ENCODE measurements at places on chromosomes 4 and X. TPM values are rescaled to one million over a fixed set of nuclear protein-coding genes. Genes with fewer than 3 reads are reported as not detected.

TRPC5OS gene
- not detected for total RNA-seq

UNC5C gene
- total RNA-seq = 1.3 TPM

DNA sequence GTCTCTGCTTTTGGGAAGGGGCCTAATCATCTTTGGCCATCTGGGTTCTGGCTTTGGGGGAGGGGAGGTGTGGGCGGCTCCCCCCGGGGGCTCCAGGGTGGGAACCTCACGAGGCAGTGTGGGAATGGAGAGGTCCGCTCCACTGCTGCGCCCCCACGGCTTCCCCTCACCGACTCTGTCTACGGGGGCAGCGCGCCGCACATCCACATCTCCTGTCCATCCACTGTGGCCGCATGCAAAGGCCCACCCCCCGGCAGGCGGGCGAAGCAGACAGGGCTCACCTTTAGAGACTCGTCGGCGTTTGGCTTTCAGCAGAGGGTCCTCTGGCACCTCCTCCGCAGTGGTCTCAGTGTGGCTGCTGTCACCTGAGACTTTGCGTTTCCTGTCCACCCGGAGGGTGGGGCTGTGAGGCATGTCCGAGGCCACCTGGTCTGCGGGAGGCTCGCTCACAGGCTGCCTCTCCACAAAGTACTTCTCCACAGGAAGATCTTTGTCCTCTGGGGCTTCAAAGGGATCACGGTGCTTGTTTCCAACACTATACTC is 33.6 kb downstream of the BCOR start:
- DNase-seq = no peak

GRCh38 chrX:57951666-57952319 is 41.5 kb upstream of the ZXDA start:
- no peak for DNase-seq

- DNase-seq = no peak
These were observed 188.2 kb downstream of the SH2D1A start for GRCh38 chrX:124534536-124534935.

DNA sequence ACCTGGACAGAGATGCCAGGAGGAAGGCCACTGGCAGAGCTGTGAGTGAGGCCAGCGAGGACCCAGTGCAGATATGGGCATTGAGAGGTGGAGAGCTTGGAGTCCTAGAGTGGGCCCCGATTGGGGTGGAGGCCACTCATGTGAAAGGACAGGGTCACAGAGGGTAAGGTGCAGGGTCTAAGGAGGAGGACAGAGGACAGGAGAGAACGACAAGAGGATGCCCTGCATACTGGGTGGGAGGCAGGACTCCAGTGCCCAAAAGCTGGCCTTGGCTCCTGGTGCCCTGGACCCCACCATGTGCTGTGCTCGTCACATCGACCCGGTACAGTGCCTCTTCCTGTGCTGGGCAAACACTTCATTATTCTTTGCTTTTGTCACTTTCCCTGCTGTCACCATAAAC is 66.7 kb downstream of the NAT8L start:
- DNase-seq = no peak

DNA sequence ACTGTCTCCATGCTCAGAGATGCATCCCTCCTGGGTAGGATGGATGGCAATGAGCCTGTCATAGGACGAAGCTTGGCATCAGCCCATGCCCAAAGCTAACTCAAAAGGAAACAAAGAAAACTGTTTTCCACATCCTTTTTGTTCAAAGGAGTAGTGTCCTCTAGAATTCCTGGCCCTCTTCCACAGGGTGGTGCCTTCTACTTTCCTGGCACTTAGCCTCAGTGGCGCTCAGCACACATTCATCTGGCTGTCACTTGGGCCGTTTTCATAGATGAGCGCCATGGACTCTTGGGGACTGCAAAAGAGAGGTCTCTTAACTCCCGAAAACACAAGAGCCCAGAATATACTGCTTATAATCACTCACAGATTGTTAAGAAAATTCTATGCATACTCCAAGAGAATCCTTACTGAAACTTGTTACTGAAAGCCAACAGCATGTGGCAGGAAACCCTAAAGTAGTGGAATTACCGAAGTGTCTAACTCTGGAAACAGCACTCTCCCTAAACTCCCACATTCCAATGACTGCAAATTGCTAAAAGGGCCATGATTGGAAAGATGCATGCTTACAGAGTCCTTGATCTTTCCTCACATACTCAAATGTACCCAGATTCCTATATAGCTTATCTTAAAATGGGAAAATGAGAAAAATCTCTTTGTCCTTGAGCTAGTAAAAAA is 110.0 kb downstream of the HS6ST2 start:
- no peak for DNase-seq

DNA sequence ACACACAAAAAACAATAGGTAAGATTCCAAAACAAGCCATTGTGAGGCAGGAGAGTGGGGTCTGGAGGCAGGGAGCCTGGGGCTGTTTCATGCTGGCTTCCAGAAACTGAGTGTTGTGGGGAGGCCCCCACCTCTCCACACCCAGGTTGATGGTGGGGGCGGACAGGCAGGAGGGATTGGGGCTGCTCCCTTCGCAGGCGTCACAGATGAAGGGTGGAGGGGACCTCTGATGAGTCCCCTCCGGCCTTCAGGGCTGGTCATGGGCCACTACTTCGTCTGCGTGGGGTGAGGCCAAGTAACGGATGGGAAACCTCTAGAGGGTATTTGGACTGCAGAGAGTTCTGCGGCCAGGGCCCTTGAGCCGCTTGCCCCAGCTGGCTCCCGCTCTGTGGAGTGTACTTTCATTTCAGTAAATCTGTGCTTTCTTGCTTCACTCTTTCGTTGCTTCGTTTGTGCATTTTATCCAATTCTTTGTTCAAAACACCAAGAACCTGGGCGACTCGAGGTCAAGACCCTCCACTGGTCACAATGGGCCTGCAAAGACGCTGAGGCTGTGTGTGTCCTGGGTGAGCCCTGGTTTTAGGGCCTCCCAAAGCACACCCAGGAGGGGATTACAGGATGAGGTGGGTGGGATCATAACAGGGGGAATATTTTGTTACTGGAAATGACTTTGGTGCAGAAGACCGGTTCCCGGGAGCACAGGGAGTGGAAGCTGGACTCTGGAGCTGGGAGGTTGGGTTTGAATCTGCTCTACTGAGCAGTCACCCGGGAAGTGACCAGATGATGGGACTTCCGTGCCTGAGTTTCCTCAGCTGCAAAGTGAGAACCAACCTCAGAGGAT is 83.7 kb upstream of the ADRA2C start:
- no peak for DNase-seq

Measured in H1 (cell line).